ENCODE measurements at places on chromosomes 2 and 18. TPM values are rescaled to one million over a fixed set of nuclear protein-coding genes. Genes with fewer than 3 reads are reported as not detected.

The PPM1G gene
- total RNA-seq, result 75.1 TPM

The STK36 gene
- total RNA-seq, result 17.5 TPM

The FSHR gene
- not detected for total RNA-seq

GRCh38 chr18:11818486-11819203 is 32.6 kb upstream of the CHMP1B start:
- DNase-seq, result no peak

GRCh38 chr18:80115035-80115434 is 6.0 kb downstream of the ADNP2 start:
- no peak for DNase-seq

Measured in GM23248 (cell line).